CD4-positive, alpha-beta T cell treated with Interleukin-15 for 4 hours (primary cell): ENCODE measurements at places on chromosomes 3 and 15.

DNA sequence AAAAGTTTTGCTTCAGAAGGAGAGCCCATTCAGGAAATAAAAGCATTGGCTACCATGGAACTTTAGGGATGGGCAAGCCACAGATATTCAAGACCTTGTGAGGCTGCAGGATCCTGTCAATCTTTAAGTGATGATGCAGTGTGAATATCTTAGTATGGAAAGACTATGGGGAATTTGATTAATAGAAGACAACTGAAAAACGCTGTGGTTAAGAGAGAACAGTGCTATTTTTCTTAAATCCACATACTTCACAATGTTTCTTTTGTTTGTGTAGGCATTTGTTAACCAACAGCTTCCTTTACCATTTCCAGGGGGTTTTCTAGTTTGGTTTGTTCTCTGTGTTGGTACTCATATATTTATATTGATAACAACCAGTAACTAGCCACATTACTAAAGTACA lies 90.3 kb downstream of the TMEM212 start:
- DNase-seq, result no peak

- DNase-seq, result no peak
These were observed 71.3 kb upstream of the HES1 start for GRCh38 chr3:194064380-194065332.

GRCh38 chr15:101167411-101167752 lies 84.5 kb downstream of the CHSY1 start:
- DNase-seq, result no peak

- peak; percentile 10 for DNase-seq
These were observed 1.0 kb upstream of the IGF2BP2 start for GRCh38 chr3:185825639-185826481.
